ENCODE measurements at places on chromosomes 7 and 10. TPM values are rescaled to one million over a fixed set of nuclear protein-coding genes. Genes with fewer than 3 reads are reported as not detected.

The TRUB1 gene
- 42.3 TPM for total RNA-seq

The C10orf67 gene
- under 0.01 TPM for total RNA-seq

The HYAL4 gene
- total RNA-seq = 0.64 TPM

The ZNRF2 gene
- 6.5 TPM for total RNA-seq

The PKD2L1 gene
- not detected for total RNA-seq

The ITPRID1 gene
- not detected for total RNA-seq
